CD4-positive, alpha-beta T cell treated with Interleukin-6 for 4 hours (primary cell): ENCODE measurements at places on chromosomes 13 and 19.

GRCh38 chr13:37072024-37072423 lies 12.5 kb upstream of the SUPT20H start:
- no peak for DNase-seq

GRCh38 chr13:48708764-48709163 lies 55.0 kb downstream of the CYSLTR2 start:
- DNase-seq: no peak

DNA sequence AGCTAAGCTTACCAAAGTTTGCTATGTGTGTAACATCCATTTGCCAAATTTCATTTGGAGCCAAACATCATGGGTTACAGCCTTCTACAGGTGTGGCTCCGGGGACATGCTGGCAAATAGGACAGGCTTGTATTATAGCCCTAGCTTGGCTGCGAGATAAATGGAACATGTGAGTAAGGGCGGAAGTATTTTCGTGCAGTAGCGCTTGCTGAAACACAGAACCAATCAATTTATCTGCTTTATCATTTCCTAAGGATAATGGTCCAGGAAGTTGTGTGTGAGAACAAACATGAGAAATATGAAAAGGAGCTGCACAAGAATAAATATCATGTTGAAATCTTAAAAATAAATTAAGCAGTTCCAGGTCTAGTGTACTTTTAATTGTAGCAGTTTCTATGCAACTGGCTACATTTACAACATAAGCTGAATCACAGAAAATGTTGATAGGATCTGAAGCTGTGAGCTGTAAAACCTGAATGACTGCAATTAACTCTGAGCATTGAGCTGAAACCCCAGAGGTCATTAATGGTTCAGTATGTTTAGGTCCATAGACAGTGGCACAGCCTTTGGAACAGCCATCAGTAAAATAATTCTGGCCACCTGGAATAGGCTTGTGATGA lies 22.2 kb upstream of the ZNF100 start:
- no peak for DNase-seq

DNA sequence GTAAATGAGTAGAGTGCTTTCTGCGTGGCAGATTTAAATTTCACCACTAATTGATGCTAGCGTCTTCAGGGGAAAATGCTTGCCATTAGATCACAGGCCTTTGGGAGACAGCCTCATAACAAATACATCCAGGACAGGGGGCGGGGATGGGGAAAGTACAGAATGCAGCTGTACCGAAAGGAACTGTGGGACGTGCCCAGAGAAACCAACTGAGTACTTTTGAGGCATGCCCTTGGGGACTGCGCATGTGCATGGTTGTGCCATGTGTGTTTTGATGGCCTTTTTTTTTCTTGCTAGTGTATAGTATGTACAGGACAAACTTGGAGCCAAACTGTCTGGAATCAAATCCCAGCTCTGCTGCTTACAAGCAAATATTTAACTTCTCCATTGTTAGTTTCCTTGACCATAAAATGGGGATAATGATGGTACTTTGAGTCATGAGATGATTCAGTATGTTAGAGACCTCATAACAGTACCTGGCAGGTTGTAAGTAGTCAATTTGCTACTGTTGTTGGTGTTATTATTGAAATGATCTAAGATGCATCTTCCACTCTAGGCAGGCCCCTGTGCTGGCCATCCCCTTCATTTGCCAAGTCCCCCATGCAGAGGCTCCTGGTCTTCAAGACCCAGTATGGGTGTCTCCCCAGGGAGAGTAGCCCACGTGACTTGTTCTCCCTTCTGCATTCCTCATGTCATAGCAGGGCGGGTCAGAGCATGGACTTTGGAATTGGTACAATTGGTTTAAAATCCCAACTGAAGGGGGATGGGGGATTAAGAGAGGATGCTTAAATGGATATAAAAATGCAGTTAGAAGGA lies 68.3 kb upstream of the NPAS1 start:
- no peak for DNase-seq

- DNase-seq: no peak
These were observed 4.2 kb downstream of the NCLN start for GRCh38 chr19:3189702-3190469.
